ENCODE measurements at places on chromosomes 4 and X.

GRCh38 chr4:3836756-3837601 lies 70.8 kb downstream of the ADRA2C start:
- DNase-seq = no peak

DNA sequence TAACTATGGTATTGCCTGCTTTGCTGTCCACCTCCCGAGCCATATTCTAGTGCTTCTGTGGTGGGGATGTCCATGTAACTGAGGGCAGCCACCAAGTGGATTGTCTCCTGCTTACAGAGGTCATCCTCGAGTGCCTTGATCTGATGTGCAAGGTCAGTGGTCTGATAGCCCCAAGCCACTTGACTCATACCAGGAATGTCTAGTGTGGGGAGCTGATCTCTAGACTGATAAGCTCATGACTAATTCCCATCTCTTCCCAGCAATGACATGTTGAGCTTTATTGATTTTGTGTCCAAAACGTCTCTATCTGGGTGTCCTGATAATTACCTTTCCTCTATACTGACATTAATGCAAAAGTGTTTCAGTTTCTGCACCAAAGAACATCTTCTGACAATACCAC lies 168.4 kb upstream of the WDR1 start:
- DNase-seq = no peak

DNA sequence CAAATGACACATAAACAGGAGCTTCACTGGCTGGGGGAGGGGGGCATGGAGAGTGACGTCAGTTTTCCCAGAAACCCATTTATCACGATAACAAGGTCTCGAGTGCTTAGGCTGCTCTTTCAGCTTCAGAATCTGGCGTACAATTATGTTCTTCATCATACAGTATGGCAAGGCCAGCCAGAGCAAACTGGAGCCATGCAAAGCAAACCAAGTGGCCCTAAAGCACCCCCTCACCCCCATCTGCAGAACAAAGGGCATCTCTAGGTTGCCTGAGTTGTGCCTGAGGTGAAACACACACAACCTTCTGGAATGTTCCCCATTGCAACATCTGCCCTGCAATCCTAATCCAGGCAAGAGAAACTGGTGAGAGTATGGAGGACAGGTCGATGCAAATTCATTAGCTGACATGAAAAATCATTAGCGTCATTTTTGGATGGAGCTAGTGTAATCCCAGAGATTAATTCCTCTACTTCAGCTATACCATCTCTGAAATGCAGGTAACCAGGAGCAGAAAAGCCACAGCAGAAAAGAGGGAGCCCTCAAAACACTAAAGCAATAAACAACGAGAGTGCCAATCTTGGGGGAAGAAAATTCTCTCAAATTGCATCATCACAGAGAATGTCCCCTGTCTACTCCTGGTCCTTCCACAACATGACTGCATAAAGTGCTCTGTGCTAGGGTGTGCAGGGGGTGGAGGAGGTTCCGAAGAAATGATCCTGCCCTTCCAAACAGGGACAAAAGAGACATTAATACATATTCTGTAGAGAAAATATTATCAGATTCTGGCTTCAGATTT lies 1.8 kb downstream of the SEPTIN6 start:
- DNase-seq = no peak

DNA sequence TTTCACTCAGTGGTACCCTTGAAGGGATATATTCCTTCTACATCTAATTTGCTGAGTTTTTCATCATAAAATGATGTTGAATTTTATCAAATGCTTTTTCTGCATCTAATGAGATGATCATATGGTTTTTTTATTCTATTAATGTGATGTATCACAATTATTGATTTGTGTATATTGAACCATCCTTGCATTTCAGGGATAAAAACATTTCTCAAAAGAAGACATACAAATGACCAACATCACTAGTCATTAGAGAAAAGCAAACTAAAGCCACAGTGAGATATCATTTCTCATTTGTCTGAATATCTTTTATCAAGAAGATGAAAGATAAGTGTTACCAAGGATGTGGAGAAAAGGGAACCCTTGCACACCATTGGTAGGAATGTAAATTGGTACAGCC lies 65.7 kb upstream of the MXD4 start:
- DNase-seq = no peak

- DNase-seq = no peak
Measured at GRCh38 chr4:102500696-102501446, at the start of gene NFKB1. TSS of gene NFKB1 (plus strand) at chr4:102501359. CDS start at chr4:102525519, 24,160 bp downstream.

- DNase-seq = no peak
Measured at GRCh38 chrX:65196758-65197360, 220.6 kb upstream of the ZC4H2 start.

DNA sequence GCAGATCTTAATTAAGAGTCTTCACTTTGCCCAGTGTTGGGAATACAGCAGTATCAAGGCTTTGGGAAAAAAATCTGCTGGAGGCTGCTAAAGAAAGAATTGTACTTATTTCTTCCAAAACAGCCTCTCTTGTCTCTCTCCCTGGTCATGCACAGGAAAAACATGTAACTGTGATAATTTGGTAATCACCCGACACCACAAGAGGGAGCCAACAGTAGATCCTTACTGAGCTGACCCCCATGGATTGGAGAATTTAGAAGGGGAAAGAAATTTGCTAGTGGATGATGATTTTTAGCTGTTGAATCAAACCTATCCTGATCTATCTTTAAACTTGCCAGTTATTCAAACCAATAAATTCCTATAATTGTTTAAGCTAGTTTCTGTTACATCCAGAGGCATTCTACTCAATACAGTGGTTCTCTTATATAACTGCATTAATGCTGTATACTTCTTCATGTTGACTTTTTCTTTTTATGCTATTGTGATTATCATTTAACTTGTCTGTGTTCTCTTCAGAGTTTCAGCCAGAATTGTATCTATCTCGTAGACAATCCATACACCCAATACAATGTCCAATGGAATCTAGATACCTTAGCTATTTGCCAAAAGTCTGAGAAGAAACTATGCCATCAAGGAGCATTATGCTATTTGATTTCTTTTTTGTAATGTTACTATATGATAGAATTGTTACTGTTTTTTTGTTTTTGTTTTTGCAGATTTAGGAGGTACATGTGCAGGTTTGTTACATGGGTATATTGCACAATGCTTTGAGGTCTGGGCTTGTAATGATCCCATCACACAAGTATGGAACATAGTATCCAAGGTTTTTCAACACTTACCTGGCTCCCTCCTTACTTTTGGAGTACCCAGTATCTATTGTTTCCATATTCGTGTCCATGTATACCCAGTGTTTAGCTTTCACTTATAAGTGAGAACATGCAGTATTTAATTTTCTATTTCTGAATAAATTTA lies 31.3 kb upstream of the ARHGEF38 start:
- DNase-seq = no peak

Data from cortex of kidney (tissue), 1 donor.